ENCODE measurements at places on chromosomes 12 and 14. TPM values are rescaled to one million over a fixed set of nuclear protein-coding genes. Genes with fewer than 3 reads are reported as not detected.

BEST3 gene
- 0.49 TPM for total RNA-seq

STXBP6 gene
- 49.3 TPM for total RNA-seq

NID2 gene
- total RNA-seq, result 1.3 TPM

GLS2 gene
- 7.0 TPM for total RNA-seq

KDM5A gene
- 85.0 TPM for total RNA-seq

NEUROD4 gene
- total RNA-seq, result not detected

STAC3 gene
- total RNA-seq, result 3.8 TPM

BEGAIN gene
- total RNA-seq, result 0.25 TPM

DNA sequence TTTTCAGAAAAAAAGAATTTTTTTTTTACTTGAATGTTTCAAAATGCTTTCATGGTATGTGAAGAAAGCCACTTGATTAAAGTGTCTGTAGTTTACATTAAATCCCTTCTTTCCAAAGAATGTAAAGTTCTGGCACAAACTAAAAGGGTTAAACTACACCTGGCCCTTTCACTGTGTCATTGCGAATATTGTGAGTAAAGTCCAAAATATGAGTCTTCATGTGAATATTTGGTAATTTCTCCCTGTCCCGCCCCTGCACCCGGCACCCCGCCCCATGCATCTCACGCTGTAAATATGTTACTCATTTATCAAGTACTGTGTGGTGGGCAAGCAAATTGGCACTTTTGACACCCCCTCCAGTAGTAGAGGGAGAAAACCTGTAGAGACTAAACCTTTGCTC, 274.7 kb downstream of the TTC6 start:
- DNase-seq, result no peak

- DNase-seq, result no peak
Measured at GRCh38 chr12:90124289-90124688, 415.7 kb upstream of the ATP2B1 start.

- DNase-seq, result no peak
Measured at GRCh38 chr12:15651371-15651770, 137.8 kb downstream of the EPS8 start.

DNA sequence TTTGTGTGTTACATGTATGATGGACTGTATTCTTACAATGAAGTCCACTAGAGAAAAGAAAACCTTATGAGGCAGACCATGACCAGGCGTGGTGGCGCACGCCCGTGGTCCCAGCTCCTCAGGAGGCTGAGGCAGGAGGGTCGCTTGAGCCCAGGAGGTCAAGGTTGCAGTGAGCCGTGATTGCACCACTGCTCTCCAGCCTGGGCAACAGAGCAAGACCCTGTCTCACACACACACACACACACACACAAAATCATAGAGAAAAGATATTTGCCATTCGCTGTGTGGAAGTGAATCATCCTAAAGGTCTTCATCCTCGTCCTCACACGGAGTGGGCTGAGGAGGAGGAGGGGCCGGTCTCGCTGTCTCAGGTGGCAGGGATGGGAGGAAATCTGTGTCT, 32.3 kb downstream of the LRCOL1 start:
- no peak for DNase-seq

DNA sequence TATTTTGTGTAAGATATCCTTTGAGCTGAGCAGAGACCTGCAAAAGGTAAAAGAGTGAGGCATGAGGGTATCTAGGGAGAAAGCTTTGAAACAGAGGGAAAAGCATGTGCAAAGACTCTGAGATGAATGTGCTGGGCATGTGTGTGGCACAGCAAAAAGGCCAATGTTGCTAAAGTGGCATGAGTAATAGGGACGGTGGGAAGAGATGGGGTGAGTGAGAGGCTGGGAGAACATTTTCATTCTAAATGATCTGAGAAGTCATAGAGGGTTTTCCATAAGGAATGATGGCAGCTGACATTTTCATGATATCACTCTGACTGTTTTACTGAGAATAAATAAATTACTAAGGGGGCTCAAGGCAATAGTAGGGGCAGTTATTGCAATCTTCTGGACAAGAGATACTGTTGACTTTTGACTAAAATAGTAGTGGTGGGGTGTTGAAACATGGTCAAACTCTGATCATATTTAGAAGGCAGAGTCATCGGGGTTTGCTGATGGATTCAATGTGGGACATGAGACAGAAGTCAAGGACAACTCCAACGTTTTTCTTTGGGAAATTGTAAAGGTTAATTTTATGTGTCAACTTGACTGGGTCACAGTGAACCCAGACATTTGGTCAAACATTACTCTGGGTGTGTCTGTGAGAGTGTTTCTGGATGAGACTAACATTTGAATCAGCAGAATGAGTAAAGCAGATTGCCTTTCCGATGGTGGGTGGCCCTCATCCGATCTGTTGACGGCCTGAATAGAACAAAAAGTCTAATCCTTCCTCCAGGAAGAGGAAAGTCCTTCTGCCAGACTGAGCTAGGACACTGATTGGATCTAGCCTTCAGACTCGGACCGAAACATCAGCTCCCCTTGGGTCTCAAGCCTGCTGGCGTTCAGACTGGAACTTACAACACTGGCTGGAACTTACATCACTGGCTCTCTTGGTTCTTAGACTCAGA, 193.9 kb upstream of the PLXNC1 start:
- peak; percentile 66 for DNase-seq

DNA sequence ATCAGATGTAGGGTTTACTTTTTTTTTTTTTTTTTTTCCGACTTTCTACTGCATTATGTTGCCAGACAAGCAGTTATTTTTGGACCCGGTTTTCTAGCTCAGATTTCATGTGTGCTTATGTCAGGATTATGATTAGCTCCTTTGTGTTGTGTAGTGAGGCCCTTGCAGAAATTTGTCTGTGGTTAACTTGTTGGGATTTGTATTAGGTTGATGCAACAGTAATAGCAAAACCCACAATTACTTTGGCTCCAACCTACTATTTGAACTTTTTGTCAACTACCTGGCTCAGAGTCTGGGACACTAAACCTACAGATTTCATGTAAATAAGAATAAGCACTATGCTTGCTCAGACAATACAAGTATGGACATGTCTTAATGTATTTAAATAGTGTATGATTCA, 44.1 kb upstream of the KCNJ8 start:
- no peak for DNase-seq

GRCh38 chr14:44700694-44701093, 193.6 kb upstream of the FSCB start:
- DNase-seq, result no peak

- DNase-seq, result no peak
Measured at GRCh38 chr12:108438667-108439066, 76.4 kb upstream of the FICD start.

- peak; percentile 68 for DNase-seq
Measured at GRCh38 chr12:108571609-108572165, 9.3 kb downstream of the ISCU start.

DNA sequence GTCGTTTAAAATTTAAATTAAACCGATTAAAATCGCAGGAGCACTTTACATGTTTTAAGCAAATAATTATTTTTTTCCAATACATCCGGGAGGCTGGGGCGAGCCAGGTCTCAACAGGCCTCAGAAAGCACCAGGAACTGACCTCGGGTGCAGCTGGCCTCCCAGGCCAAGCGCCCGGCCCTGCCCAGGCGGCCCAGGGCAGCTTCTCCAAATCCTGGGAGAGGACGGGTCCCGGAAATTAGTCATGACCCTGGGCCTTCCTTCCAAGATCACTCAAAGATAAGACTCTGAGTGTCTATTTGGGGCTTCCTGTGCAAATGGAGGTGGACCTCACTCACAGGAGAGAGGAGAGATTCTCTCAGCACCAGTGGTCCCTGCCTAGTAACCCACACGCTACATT, 177.1 kb downstream of the BCL11B start:
- no peak for DNase-seq

GRCh38 chr12:138898-139534, 72.4 kb downstream of the IQSEC3 start:
- no peak for DNase-seq

GRCh38 chr12:108788911-108789310, 57.6 kb upstream of the CORO1C start:
- no peak for DNase-seq

GRCh38 chr12:11767798-11768197, 118.3 kb downstream of the ETV6 start:
- no peak for DNase-seq

DNA sequence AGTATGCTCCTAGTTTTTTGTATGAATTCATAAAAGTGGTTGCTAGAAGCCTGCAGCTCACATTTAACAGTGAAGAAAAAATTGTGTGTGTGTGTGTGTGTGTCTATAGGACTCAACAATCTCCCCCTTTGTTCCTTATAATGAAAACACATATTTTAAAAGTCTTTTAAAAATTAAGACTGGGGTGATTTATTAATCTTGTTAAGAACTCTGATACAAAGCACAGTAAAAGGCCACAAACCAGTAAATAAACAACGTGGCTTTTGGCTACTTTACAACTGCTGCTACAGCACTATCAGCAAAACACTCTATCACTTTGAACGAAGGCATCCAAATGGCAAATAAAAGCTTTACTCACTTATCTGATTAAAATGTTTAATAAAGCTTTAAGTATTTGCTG, 594 bp upstream of the VCPKMT start:
- no peak for DNase-seq

GRCh38 chr12:3661028-3661427, 91.9 kb downstream of the CRACR2A start:
- DNase-seq, result no peak

GRCh38 chr14:37707716-37708115, 112.3 kb downstream of the TTC6 start:
- DNase-seq, result no peak

DNA sequence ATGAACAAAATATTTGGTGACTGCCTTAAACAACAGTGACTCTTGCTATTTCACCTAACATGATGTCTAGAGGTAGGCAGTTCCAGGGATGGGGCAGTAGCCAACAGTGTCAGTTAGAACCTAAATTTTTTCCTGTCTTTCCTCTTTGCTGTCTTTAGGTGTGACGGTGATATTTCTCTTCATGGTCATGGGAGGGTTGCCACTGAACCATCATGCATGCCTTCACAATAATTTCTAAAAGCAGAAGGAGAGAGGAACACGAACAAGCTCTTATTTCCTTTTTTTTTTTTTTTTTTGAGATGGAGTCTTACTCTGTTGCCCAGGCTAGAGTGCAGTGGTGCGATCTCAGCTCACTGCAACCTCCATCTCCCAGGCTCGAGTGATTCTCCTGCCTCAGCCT, 2.4 kb downstream of the CCDC63 start:
- no peak for DNase-seq

DNA sequence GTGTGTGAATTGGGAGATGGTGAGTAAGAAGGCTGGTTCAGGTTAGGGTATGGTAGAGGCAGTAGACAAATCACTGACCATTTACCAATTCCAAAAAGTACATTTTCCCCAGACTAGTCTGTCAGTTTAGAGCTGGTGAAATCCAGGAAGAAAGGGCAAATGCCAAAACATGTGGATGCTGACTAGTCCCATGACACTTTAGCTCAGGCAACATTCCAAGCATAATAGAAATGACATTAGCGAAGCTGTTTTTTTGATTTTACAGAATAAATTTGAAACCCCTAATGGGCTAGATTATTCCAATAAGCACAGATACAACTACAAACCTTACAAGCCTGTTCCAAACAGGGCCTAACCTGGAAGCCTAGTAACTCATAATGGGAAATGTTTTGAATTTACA, 884.2 kb downstream of the FLRT2 start:
- no peak for DNase-seq

- no peak for DNase-seq
Measured at GRCh38 chr12:4450551-4451112, 5.0 kb upstream of the FGF6 start.

GRCh38 chr12:96882862-96883261, 24.2 kb upstream of the NEDD1 start:
- no peak for DNase-seq

DNA sequence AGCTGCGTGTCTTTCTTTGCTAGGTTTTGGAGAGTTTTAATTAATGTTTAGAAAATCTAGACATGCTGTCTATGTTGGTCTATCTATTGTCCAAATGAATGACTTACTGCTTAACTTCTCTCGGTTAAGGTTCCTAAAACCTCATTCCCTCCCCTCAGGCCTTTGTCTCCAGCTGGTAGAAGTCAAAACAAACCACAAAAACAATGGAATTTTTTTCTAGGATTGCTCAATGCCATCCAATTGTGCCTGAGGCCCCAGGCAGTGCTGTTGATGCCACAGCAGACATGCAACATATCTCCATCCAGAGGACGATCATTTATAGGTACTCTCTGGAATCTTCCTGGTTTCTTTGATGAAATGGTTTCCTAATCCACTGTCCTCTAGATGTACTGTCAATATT, 448.2 kb upstream of the TBX3 start:
- DNase-seq, result no peak

DNA sequence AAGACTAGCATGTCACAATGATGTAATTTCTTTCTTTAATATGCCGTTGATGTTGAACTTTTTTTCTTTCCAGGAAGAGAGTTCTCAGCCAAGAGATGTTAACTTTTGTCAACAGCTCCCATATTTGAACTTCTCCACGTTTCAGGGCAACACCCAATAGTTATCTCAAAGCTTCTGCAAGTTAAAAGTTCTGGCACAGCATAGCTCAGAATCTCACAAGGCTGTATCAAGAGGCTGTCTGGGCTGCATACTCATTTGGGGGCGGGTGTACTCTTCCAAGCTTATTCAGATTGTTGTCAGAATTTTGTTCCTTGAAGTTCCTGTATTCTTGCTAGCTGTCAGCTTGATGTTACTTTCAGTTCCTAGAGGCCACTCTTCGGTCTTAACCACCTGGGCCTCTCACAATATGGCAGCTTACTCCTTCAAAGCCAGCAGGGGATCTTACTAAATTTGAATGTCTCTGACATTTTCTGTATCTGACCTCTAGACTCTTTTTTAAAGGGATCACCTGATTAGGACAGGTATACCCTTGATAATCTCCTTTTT, 38.9 kb downstream of the KCNC2 start:
- no peak for DNase-seq

- DNase-seq, result no peak
Measured at GRCh38 chr12:14850929-14851663, 7.8 kb upstream of the ART4 start.

DNA sequence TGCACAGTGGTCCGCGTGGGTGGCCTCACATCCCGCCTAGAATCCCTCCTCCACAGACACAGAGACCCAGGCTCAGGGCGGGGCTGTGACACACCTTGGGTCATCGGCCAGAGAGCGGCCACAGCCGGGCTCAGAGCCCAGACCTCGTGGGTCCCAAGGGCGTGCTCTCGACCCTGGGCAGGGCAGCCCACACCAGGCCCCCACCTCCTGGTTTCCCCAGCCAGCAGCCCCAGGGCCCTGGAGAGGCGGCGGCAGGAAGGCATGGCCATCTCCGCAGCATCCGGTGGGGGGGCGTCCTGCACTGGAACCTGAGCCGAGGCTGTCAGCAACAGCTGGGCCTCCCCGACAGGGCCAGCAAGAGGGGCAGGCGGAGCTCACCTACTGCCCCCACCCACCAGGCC, 15.2 kb downstream of the JAG2 start:
- no peak for DNase-seq

DNA sequence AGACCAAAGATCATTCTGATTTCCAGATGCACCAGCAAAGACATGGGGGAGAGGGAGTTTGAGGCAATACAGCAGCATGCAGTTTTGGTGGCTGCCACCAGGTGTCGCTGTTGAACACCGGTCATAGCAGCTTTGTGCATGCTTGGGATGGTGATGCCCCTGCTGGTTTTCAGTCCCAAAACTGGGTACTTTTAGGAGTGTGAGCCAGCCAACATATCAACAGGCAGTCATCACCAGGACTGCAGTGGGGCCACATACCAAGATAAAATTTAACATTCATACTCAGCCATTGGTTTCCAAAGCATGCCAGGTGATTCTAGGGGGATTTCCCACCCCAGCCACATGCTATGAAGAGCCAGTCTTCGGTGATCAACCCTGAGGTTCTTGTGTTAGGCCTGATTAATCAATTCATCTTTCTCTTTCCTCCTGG, 64.2 kb downstream of the PHETA1 start:
- DNase-seq, result no peak

Measured in lower leg skin (tissue), 4 donors.